ENCODE measurements at places on chromosomes 5 and 9.

GRCh38 chr5:133527311-133527710 is 85.0 kb downstream of the FSTL4 start:
- no peak for DNase-seq

DNA sequence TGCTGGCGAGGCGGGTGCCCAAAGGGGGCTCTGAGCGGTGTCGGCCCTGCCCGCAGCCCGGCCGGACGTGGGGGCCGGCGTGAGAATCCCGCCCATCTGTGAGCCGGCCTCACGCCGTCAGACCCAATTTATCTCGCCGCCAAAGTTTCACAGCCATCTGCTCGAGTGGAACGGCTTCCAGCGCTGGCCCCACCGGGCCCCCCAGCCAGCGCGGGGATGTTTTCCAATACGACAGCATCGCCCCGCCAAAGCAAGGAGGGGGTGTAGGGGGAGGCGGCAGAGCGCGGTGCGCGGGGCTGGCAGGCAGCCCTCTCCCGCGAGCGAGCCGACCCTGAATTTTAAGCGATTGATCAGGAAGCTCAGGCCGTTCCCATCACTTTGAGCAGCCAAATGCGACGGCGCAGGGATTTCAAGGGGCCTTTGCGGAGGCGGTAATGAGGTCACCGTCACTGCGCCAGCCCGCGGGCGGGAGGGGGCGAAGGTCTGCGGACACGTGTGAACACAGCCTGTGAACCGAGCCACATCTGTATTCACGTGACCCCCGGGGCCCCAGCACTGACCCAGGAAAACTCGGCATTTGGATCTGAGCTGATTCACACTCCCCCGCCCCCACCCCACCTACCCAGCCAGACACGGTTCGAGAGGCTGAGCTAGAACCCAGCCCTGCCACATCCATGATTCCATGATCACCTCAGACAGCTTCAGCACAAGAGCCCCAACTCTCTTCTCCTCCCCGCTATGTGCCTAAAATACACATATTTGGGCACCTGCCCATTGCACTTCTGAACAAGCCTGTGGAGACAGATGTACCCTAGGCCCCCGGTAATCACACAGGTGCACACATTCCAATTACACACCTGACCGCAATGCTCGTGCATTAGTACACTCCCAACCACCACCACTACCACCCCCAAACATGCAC is 47.8 kb upstream of the PSD2 start:
- peak; percentile 70 for DNase-seq

GRCh38 chr5:149828161-149829011 is 98.3 kb downstream of the PPARGC1B start:
- peak; percentile 67 for DNase-seq

- no peak for DNase-seq
Observed at GRCh38 chr5:13249854-13250253, 694.6 kb downstream of the DNAH5 start.

DNA sequence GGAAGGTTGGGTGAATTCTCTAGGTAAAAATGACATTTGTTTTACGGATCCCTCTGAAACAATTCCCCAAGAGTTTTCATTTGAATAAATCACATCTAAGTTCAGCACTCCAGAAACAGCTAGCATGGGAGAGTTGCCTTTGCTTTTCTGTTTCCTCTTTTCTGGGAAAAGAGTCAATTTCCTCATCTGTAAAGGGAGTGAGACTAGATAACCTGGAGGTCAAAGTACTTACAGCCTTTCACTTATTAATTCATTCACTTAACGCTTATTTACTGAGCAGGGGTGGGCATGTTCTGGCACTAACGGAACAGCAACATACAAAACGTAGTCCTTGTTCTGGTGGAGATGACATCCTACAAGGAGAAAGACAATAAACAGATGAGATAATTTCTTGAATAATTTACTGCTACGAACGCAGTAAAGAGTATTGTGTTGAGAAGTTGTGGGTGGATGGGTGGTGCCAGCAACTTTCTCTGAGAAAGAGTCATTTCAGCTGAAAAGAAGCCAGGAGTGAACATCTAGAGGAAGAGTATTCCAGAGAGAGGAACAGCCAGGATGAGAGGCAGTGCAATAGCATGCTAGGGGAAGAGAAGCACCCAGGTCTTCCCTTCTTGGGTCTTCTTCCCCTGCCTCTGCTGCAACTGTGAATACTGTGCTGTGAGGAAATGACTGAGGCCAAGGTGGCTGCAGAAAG is 335.6 kb downstream of the ZSWIM6 start:
- no peak for DNase-seq

DNA sequence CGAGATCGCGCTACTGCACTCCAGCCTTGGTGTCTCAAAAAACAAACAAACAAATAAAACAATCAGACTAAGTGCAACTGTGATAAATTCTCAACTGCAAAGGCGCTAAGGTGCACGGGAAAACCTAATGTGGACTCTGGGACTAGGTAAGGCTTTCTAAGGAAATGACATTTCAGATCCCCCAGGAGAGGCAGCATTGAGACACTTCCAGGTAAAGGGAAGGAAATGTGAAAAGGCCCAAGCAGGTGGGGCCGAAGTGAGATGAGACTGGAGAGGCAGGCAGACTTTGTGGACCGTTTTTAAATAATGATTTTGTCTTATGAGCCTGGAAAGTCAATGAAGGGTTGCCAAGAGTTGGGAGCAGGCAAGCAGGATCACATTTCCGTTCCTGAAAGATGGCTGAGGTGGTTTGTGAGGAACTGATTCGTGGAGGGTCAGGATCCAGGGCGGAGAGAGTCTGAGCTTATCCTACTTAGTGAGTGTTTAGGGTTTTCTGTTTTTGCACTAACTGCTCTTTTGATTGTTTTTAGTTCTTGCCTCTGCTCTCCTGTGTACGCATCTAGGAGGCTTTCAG is 2.0 kb upstream of the APBA1 start:
- no peak for DNase-seq

Measured in naive B cell (primary cell).